ENCODE measurements at places on chromosomes 4 and X.
A peak's percentile ranks its signal among the peaks of the same experiment; 100 is the strongest.

DNA sequence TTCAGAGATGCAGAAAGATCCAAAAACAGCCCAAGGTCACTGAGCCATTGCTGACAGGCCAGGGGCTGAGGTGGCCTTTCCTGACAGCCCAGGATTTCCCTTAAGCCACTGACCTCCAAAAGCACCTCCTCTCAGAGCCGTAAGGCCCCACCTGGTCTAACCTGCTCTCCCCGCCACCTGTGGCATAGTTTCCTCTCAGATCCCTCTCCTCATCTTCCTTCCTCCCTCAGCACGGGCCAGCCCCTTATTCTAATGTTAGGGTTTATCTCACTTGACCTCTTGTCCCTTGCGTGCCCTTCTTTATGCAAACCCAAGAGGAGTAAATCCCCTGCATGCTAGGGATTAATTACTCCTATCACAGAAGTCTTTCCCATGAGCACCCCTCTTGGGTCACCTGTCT, 113.0 kb downstream of the RBM47 start:
- DNase-seq, result no peak

GRCh38 chr4:108531461-108531860, 88.9 kb upstream of the RPL34 start:
- no peak for DNase-seq

- no peak for DNase-seq
Observed at GRCh38 chr4:76594173-76594572, 159.1 kb downstream of the SHROOM3 start.

GRCh38 chr4:15131551-15131950, 129.3 kb downstream of the CPEB2 start:
- DNase-seq, result no peak

DNA sequence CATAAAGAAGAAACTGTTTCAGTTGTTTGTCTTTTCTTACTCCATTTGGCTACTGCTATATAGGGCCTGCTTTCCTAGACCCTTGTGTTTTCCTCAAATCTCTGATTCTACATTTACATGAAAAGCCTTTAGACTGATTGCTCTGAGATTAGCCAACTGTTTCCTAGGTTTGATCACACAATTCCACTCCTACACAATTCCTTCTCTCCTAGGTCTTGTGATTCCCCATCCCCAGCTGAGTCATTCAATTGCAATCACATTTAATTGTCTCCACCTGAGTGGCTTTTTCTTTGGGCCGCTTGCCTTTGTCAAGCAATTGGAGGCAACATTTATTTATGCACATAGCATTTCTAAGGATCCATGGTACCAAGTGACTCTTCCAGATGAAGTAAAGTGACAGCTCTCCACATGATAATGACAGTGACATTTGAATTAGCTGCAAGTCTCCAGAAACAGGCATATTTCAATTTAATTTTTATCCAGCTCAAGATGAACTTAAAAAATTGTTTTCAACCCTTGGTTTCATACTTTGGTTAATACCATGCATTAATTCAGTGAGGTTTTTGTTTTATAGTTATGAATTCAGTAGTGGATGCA, 35.8 kb downstream of the ATXN3L start:
- DNase-seq, result no peak

GRCh38 chr4:99716996-99717395, 59.4 kb upstream of the C4orf54 start:
- no peak for DNase-seq

GRCh38 chrX:123851079-123851478, 8.8 kb upstream of the XIAP start:
- no peak for DNase-seq

GRCh38 chrX:21728276-21728968, 29.5 kb downstream of the SMPX start:
- DNase-seq, result no peak

DNA sequence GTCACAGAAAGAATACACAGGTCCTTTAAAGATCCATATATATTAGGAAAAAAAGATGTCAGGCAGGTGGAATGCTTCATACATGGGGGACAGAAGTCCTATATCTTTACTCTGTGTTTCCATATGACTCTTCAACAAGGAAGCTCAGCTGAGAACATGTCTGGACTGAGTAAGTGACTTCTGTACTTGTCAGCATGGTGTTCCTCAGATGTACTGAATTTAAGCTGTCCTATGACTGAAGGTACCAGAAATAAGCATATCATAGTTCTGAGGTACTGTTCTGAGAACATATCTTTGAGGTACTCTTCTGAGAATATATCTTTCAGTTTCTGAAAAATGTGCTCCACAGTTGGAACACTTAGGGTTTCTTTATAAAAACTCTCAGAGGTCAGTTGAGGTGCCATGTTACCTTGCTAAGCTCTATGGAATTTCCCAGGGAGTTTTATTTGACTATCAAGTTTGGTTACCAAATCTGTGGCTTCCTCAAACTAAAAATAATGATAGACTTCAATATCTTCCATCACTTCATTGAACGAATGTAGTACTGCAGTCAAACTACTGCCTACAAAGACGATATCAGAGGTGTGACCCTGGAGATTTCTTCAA, 597.2 kb upstream of the GNPDA2 start:
- no peak for DNase-seq

GRCh38 chr4:83174844-83175414, 60.4 kb upstream of the PLAC8 start:
- DNase-seq, result no peak

GRCh38 chrX:148159796-148160195, 178.7 kb downstream of the FMR1NB start:
- no peak for DNase-seq

- DNase-seq, result no peak
Observed at GRCh38 chr4:116118221-116118620, 967.2 kb downstream of the TRAM1L1 start.

DNA sequence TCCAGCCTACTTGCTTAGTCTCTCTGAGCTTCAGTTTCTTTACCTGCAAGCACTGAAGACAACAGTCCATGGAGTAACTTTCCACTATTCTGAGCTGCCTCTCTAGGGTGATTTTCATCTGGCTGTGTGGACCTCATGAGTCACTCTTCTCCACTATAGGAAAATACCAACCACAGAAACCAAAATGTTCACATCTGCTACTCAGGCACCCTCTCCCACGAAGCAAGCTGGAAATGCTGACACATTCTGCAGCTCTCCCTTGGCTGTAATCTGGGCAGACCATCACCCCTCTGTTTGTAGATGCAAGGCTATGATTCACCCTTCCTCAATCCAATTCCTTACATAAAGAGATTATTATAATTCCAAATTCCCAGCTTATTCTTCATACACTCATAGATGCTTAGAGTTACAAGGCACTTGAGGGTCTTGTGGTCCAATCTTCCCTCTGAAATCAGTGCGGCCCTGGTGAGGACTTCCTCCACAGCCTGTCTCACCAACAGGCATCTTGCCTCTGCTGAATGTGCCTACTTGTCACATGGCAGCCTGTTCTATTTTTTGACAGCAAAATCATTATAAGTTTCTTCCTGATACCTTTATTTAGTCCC, 97.0 kb upstream of the LNX1 start:
- DNase-seq, result peak; percentile 41

DNA sequence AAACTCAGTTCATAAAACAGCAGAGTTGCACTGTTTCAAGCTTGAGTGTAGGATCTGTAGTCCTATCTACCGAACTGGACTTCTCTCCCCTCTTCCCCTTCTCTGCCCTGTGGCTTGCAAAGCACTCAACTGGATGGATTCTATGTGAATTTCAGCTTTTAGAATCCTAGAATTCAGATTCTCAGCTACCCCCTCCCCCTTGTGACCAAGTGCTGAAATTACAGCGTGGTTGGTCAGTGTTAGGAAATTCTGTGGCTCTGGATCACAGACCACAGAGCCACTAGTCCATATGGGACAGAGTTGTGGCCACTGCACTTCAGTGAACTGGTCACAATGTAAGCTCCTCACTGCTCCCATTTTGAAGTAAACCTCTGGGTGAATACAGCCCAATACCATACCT, 64.6 kb upstream of the TRPC5 start:
- no peak for DNase-seq

- DNase-seq, result no peak
Observed at GRCh38 chrX:152528193-152528592, 77.1 kb upstream of the GABRA3 start.

DNA sequence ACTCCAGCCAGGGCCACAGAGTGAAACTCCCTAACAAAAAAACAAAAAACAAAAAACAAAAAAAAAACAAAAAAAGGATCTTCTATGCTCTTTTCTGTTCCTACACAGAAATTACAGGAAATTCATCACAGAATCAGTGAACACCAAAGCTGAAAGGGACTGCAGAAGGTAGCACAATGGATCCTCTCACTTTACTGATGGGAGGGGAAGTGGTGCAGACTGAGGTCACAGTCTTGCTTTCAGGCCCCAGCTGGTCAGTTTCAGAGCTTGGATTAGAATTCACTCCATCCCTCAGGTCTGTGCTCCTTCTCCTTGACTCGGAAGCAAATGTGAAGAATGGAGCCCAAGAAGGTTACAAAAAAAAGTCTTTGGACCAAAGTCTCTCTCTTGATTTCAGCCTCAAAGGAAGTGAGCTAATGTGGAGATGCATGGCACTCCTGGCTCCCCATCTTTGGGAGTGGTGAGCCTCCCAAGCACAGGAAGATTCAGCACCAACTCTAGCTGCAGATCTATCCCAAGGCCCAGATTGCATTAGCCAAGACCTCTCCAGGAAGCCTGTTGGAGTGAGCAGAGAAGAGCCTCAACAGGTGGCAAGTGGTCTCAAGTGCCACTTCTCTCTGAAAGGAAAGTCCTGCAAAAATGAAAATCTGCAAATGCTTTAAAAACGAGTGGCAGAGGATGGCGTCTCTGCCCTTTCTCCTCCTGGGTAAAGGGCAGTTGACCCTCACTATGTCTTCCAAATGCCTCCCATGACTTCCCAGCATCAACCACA, 176.0 kb downstream of the MAML3 start:
- DNase-seq, result no peak

DNA sequence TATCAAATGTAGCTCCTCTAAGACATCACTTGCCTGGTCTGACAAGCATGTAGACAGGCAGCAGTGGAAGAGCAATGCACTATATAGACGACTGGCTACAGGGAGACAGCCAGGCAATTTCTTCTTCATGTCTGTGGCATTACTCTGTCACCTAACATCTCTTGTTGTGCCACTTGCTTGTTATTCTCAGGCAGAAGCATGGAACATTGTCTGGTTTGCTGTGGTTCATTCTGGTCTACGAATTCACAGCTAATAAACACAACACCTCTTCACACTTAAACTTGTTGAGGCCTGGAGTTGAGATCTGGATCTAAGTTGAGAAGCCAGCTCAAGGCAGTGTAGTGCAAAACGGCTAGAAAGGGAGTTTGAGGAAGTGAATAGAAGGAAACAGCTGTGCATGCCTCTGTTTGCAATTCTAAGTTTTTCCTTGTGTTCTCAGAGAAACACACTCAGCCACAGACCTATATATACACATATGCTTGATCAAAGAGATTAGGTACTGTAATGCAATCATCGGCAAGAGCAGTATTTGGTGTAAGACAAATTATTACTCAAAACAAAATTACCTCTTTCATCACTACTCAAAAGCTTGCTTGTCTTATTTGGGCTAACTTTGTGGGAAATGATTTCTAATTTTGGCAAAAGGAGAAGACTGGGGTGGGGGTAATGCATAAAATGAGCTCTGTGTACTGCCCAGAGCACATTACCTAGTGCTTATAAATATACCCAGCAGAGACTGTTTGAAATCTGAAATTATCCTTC, 243.8 kb downstream of the PPP3CA start:
- no peak for DNase-seq

DNA sequence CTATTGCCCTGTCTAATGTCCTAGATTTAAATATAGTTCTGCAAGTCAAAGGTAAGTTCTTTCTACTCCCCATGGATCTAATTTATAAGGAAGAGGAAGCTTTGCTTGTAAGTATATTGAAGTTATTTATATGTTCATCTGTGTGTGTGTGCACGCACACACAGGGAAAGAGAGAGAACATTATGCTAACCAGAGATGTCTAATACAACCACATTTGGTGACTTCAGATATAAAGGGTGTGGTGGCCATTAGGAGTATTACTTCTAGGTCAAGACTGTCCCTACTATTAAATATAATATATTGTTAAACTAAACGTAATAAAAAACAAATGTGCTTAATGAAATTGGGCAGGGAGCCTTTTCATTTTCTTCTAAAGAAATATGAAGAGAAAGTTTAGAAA, 4.1 kb downstream of the DCK start:
- DNase-seq, result no peak

DNA sequence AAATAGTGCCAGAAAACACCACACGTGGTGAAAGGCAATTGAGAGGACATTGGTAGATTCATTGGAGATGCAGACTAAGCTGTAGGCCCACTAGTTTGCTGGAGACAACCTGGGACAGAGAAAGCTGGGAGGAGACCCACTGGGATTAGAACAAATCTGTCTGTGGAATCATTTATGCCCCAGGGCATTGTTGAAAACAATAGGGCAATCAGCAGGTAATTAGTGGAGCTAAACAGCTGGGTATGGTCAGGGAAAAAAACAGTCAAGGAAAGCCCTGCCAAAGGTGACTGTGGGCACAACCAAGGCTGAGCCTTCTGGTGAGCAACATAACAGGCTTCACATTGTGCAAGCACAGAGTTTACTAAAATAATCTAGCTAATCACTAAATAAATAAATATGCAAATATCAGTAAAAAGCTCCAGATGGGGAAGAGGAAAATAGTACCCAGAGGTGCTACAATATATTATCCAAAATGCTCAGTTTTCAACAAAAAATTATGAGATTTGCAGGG, 9.0 kb downstream of the TCEAL3 start:
- DNase-seq, result no peak

DNA sequence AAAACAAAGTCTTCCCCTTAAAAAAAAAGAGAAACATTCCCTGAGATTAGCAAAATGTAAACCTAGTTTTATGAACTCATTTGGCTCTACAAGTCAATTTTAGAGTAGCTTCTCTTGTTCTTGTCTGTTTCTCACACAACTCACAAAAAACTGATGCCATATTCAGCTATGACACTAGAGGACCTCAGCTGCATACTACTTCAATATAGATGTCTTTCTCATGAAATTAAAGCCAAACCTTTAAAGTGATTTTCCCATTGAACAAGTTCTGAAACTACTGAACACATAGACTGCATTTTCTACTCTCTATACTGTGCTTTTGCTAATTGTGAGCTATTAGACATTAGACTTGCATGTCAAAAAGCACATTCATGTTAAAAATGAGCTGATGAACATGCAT, 49.8 kb downstream of the TBCK start:
- no peak for DNase-seq

DNA sequence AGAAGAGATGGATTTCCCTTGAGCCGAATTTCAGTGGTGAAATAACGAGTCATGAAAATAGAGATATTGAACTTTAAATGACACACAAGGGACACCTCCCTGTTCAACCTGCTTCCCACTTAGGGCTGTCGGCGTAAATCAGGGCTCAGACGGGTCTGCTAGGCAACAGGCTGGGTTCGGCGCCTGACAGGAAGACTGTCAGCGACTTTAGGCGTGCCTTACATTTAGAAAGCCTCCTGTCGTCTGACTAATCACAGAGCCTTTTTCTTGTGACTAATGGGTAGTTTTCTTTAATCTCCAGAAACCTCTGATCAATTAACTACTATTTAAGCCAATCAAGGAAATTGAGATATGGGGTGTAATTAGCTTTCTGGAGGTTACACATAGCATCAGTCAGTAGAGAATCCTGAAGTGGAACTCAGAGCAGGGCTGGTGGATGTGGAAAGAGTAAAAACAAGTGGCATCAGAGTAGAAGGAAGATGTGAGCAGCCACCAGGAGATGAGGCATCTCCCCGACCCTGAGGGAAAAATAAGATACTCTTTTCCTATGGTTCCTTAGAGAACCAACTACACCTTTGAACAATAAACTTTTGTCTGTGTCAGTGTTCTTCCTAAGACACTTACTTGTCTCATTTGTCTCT, 86.2 kb upstream of the HS3ST1 start:
- DNase-seq, result no peak

GRCh38 chr4:26807330-26807729, 53.3 kb upstream of the STIM2 start:
- DNase-seq, result no peak

- DNase-seq, result no peak
Observed at GRCh38 chr4:71938776-71939175, 93.0 kb upstream of the NPFFR2 start.

Data from stimulated activated CD4-positive, alpha-beta T cell treated with anti-CD3 and anti-CD28 coated beads, Interleukin-2, amount 100 ng/mL, for 24 hours (primary cell).